ENCODE measurements at places on chromosomes 12 and 14. TPM values are rescaled to one million over a fixed set of nuclear protein-coding genes. Genes with fewer than 3 reads are reported as not detected.

Gene FAM181A
- total RNA-seq = not detected

Gene TMEM229B
- 3.7 TPM for total RNA-seq

Gene LRRC9
- total RNA-seq = not detected

Gene ZNF385A
- total RNA-seq = 6.5 TPM

Gene KIF26A
- total RNA-seq = 10.1 TPM

Gene FSCB
- not detected for total RNA-seq

Gene HOXC4
- total RNA-seq = 0.37 TPM

Gene TPPP2
- 0.56 TPM for total RNA-seq

Gene TFCP2
- total RNA-seq = 22.6 TPM

Gene NPFF
- total RNA-seq = not detected

Gene TAS2R43
- total RNA-seq = not detected

Gene TAS2R42
- not detected for total RNA-seq
